ENCODE measurements at places on chromosomes 2 and 18.

DNA sequence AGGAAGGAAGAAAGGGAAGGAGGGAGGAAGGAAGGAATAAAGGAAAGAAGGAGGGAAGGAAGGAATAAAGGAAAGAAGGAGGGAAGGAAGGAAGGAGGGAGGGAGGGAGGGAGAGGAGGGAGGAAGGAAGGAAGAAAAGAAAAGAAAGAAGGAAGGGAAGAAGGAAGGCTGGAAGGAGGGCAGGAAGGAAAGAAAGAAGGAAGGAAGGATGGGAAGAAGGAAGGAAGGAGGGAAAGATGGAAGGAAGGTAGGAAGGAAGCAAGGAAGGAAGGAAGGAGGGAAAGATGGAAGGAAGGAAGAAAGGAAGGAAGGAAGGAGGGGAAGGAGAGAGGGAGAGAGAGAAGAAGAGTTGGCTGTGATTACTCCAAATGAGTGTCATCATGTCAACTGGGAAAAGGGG is 190.6 kb downstream of the ACKR3 start:
- no peak for DNase-seq

DNA sequence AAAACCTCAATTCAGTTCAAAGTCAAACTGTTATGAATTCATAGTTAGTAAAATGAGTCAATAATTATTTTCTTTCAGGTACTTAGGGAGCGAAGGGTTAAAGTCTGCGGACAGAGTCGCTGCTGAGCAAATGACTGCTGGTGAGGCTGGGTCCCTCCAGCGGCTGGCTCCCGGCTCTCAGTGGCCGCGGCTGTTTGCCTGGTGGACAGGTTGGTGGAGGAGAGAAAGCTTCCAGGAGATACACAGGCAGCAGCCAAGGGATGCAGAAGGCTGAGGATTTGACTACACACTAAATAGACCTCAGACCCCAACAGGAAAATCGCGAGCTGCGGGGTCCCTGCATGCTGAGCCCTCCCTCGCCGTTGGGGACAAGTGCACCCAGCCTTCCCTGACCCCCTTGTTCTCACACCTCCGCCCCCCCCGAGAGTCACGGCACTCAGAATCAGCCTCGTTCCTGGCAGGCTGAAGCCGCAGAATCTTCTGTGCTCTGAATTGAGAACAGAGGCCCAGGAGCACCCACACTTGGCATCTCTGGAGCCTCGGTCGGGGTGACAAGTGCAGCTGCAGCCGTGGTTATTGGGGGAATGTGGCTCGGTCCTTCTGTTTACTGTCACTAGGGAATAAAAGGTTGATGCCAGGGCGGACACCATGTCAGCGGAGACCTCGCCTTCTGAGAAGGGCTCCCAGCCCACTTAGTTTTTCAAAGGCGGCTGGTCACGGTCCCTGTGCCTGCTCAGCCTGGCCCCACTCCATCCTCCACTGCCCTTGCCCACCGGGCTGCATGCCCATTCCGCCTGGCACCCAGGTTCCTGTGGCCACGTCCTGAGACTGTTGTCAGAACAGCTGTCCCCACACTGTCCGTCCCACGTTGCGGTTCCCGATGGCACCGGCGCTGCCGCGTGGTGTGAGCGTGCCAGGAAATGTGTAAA is 74.0 kb downstream of the SLC66A2 start:
- DNase-seq: no peak

DNA sequence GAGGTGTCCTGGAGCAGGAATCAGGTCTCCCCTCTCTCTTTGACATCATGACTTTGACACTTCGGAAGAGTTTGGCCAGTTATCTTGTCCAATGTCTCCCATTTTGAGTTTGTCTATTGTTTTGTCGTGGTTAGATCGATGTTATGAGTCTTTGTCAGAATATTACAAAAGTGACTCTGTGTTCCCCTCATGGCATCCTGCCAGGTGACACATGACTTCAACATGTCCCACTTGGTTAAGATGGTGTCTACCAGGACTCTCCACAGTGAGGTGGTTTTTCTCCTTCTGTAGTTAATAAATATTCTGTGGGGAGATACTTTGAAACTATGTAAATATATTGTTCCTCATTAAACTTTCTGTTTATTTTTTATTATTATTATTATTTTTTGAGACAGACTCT is 76.6 kb upstream of the BZW1 start:
- DNase-seq: no peak

DNA sequence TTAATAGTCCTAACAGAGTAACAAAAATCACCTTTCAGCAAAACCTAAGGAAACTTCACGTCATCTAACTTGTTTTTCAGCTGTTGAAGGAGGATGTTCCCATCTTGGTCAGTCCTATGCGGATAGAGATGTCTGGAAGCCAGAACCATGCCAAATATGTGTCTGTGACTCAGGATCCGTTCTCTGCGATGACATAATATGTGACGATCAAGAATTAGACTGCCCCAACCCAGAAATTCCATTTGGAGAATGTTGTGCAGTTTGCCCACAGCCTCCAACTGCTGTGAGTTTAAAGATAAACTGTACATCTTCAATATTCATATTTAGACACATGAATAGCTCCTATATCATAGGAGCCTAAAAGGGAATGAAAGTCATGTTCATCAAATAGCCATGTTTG is 10.5 kb downstream of the COL3A1 start:
- DNase-seq: no peak

DNA sequence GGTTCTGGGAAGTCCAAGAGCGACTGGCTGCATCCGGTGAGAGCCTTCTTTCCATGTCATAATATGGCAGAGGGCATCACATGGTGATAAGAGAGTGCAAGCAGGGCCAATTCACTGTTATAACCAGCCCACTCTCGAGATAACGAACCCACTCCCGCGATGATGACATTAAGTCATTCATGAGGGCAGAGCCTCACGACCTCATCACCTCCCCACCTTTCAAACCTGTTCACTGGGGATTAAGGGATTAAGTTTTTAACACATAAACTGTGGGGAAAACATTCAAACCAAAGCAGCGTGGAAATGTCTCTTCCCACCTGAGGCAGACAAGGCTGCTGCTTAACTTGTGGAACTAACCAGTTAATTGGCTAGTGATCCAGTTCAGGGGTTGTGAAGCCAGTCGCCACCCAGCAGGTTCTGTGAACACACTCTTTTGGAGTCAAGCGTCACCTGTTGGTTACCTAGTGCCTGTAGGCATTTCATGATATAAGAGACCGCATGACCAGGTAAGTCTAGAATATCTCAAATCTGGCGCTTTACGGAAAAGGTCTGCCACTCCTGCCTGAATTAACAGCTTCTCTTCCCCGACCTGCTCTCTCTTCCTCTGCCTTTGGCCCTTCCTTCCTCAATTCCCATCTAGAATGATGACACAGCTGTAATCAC is 54.3 kb downstream of the EDAR start:
- DNase-seq: no peak

- no peak for DNase-seq
Observed at GRCh38 chr2:100935372-100935752, 66.7 kb upstream of the RPL31 start.

DNA sequence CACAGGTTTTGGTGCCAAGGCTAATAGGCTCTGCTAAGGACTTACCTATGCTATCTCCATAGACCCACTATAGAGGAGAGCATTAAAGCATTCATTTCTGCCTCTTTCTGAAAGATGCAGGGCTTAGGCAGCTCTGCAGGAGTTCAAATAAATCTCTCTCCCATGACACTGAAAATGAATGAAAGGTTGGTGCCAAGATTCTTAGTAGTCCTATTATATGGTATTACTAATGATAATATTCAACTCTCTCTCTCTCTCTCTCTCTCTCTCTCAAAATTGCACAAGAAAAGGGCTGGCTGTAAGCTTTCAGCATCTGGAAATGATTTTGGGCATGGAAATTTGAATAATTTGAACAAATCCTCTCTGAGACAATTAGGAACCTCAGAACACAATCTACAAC is 433.7 kb downstream of the MBD2 start:
- DNase-seq: no peak

GRCh38 chr18:72700961-72701710 is 157.0 kb upstream of the CBLN2 start:
- DNase-seq: peak; percentile 18

DNA sequence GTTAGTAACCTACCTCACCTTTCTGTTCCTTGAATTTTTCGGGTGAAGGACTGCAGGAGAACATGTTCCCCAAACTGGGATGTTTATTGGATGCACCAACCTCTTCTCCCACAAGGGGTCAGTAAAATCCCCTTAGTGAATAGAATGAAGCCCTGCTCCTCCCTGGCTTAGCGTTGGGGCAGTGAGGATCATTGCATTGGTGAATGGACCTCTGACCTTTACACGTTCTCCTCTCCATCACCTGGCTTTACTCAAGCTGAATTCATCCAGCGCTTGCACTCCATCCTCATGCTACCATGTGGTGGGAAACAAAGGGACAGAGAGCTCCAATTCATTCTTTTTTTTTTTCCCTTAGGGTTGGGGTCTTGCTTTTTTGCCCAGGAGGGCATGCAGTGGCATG is 157.2 kb downstream of the MIB1 start:
- DNase-seq: peak; percentile 17

DNA sequence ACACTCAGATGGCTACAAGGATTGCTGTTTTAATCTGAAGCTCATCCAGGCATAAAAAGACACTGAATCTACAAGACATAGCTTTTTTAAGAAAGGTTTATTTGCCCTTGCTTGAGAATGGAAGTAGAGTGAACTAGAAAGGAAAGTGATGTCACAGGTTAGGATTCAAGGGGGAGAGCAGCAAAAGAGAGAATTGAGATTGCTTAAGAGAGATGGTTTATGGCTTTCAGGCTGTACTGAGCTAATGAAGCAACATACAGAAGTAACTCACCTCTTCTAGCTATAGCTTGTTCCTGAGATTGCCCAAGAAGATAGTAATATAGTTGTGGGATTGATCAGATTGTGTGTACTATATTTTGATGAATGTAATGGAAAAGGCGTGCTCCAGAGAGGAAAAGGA is 26.1 kb upstream of the ACVR2A start:
- no peak for DNase-seq

GRCh38 chr2:216315802-216316603 is 56.3 kb downstream of the MARCHF4 start:
- no peak for DNase-seq

DNA sequence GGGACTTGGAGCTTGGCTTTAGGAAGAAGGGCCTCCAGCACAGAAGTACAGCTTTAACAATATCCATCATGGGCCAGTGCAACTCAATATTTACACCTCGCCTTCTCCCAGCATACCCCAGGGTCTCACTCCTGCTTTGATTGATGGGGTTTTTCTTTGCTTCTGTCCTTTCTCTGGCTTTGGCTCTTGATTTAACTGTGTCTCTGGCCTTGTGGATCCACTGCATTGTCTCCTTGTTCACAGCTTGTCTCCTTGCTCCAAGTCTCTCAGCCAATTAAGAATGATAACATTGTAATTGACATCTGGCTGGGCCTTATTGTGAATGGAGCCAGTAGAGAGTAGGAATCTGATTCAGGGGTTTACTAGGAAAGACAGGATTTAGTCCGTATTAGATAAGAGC is 1019.5 kb downstream of the TMEM182 start:
- DNase-seq: no peak

DNA sequence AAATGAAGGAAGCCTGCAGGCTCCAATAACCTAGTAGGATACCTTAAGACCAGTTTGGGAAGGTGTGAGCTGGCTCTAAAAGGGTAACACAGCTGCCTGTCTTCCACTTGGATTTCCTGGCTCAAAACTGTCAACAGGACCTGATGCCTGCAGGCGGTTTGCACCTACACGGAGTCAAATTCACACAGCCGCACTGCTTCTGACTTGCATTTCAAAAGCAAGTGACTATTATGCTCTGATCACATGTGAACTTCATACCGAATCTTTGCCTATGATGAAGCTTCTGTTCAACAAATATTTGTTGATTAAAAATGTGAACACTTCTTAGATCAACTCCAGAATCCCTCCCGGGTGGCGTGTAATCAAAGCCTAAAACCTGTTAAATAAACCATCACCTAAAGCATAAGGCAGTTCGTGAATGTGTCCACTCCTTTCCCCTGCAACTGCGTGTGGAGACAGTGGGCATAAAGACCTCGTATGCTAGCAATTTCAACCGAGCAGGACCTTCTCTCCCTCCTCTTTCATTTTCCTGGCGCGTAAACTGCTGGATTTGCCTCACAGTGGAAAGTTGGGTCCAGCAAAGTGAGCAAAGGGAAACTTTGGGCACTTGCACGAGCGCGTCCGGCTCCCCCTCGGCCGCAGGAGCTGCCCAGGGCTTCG is 784 bp downstream of the CRACDL start:
- peak; percentile 30 for DNase-seq
